ENCODE measurements at places on chromosomes 3 and 15. TPM values are rescaled to one million over a fixed set of nuclear protein-coding genes. Genes with fewer than 3 reads are reported as not detected.

GHSR gene
- not detected for total RNA-seq

DNA sequence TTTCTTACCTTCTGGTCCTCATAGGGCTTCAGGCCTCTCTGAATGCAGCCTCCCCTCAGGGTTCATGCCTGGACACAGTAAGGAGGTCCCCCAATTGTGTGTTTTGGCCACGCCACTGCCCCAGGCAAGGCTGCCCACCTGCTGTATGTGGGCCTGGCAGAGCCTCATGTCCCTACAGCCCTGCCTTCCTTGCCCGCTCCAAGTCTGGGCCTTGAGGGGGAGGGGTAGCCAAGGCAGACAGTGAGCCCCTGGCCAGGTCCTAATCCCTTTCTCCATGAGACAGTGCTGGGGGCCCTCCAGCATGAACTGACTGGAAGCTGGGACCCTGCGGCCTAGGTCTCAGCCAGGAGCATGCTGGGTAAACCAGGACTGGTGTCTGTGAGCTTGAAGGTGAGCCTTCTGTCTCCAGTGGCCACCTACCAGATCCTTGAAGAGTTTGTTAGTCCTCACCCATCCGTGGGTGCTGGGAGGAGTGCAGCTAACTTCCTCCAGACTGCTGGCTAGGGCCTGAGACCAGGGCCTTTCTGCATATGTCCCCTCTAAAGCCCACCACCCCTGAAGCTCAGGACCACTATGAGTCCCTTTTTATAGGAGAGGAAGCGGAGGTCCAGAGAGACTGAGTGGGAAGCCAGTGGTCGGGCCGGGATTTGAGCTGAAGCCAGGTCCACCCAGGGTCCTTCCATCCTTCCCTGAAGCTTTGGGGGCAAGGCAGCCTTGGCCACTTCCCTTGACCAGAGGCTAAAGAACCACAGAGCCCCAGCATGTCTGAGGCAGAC, 8.7 kb downstream of the ZBTB47 start:
- no peaks in the 10 kb centered on the region for H3K36me3 ChIP-seq
- H3K27ac ChIP-seq = no peak overlapping the region
- peak; percentile 12 for DNase-seq
- H3K4me3 ChIP-seq = no peak overlapping the region
- H3K27me3 ChIP-seq = no peaks in the 10 kb centered on the region

- no peak for DNase-seq
- no peaks in the 10 kb centered on the region for H3K36me3 ChIP-seq
- H3K4me3 ChIP-seq = no peak overlapping the region
- H3K27me3 ChIP-seq = no peaks in the 10 kb centered on the region
- no peak overlapping the region for H3K27ac ChIP-seq
- no peaks in the 10 kb centered on the region for H3K4me1 ChIP-seq
Observed at GRCh38 chr3:62755285-62755684, 119.9 kb downstream of the CADPS start.

DNA sequence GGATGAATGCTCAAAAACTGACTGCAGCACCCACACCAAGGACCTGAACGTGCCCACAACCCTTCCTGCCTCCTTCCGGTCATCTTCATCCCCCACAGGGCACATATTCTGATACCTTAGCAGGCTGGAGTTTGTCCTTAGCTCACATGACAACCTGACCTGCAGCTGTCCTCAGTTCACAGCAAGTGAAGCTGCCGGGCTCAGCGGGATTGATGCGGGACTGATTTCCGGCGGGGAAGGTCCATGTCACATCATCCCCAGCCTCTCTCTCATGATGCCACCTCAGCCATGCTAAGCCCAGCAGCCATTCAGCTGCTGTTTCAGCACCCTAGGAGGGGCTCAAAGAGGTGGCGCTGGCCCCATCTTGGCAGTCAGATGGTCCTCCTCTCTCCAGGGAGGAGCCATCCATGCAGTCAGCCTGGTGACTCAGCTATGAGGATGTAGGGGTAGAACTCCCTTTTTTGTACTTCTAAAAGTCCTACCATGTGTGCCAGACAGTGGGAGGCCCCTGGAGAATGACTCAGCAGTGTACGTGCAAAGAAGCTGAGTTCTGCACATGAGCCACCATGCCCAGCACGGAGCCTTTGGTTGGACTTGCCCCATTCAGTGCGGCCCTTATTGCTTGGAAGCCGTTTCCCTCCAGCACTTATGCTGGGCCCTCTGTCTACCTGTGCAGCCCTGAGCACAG, 9.5 kb downstream of the CA12 start:
- H3K27ac ChIP-seq = peak overlapping the region; percentile 27
- no peak overlapping the region for H3K4me3 ChIP-seq
- DNase-seq = no peak
- peaks cover 45% of the 10 kb centered on the region for H3K4me1 ChIP-seq

DNA sequence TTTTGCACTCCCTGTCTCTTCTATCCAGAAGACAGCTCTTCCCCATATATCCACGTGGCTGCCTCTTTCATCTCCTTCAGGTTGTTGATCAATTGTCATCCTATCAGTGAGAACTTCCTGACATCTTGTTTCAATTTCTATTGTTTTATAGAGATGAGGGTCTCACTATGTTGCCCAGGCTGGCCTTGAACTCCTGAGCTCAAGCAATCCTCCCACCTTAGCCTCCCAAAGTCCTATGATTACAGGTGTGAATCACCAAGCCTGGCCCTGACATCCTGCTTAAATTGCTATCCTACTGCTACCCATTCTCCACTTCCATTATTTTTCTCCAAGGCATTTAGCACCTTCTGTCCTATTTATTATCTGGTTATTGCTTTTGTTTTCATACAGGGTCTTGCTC, 44.9 kb upstream of the IREB2 start:
- DNase-seq = no peak
- H3K4me3 ChIP-seq = no peak overlapping the region
- H3K27me3 ChIP-seq = peaks cover 9% of the 10 kb centered on the region
- no peaks in the 10 kb centered on the region for H3K36me3 ChIP-seq
- peaks cover 4% of the 10 kb centered on the region for H3K4me1 ChIP-seq

Measured in activated CD4-positive, alpha-beta memory T cell treated with anti-CD3 and anti-CD28 coated beads, Interleukin-2, amount 10 ng/mL, durations not matched to agents 7 days and 5 days (primary cell).